ENCODE measurements at places on chromosomes 3 and 15.

DNA sequence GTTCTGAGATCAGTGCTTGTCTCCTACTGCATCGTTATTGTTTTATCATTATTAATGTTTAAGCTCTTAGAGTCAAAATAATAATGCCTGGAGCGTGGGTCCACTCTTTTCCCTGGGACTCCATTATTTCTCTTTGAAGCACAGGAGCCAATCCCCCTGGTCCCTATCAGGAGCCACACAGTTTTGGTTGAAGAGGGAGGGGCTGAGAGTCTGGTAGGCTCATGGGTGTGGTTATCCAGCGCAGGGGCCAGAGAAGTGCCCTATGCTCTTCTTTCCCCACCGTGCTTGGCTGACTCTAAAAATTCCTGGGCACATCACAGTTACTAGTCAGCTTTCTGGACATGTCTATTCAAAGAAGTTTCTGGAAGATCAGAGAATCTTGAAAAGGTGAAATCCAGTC, 121.5 kb downstream of the DNAJB8 start:
- DNase-seq = no peak

- DNase-seq = no peak
These were observed 1.8 kb upstream of the TGFBR2 start for GRCh38 chr3:30604558-30604957.

DNA sequence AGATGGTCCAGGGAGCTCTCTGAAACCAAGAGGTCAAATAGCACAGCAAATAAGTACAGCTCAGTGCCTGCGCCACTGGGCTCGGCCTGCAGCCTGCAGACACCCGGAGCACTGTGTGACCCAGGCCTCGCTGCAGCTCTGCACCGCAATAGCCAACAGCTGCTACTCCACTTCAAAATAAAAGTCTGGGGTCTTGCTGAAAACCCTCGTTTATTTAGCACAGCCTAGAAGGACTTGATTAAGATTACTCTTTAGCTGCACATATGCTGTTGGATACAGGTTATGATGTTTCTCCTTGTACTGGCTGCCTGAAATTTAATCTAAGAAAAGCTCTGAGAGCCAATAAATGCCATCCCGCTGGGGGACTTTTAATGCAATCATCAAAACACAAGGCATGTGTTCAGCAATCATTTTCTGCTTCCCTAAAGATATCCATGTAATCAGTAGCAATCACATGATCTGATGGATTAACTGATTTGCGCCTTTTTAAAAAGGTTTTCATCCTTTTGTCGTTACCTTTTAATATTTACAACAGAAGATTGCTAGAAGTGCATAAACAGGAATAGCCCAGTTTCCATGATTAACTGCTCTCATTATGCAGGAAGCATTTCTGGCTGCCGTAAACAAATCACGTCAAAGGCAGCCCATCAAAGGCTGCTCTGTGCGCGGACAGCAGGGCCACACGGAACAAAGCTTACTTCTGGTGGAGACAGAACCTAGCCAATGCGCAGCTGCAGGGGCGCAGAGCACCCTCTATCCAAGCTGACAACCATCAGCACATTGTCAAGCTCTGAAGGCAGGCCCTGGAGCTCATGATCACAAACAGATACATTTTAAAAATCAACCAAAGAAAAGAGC, 58.8 kb downstream of the CLASP2 start:
- DNase-seq = peak; percentile 48

DNA sequence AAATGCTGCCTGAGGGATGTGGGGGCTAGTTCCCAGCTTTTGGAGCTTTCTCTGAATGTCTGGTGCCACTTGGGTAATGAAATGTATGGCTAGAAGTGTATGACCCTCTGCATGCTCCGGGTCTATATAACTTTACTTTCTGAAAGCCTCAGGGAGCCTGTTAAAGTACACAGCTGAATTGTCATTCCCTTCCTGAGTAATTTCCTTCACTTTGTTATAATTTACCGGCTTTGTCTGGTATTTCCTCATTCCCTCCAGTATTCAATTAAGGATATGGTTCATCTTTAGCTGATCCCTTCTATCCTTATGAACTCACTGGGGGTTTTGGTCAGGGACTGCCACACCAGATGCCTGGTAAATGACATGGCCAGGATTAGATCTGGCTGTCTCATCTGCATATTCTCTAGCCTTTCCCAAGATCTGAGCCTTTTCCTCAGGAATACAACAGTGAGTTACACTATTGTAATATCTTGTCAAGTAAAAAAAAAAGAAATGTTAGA, 620.3 kb downstream of the ZPLD1 start:
- no peak for DNase-seq

GRCh38 chr3:56115199-56115598, 353.1 kb downstream of the ERC2 start:
- DNase-seq = no peak

- no peak for DNase-seq
These were observed 1154.3 kb downstream of the ROBO1 start for GRCh38 chr3:78613421-78613879.

DNA sequence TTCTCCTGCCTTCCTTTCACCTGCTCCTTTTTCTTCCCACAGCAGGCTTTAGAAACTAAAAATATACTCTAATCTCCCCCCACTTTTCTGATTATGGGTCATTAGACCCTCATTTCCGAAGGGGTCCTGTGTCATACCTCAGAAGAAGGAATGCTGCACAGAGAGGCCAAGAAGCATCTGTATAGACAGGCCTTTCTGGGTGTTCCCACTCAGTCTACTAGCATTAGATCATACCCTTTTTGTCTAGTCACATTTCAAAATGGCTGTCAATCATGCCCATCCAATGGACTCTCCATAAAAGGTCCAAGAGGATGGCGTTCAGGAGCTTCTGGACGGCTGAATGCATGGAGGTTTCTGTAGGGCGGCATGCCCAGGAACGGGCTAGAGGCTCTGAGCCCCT, 192.2 kb downstream of the SUCLG2 start:
- peak; percentile 34 for DNase-seq

DNA sequence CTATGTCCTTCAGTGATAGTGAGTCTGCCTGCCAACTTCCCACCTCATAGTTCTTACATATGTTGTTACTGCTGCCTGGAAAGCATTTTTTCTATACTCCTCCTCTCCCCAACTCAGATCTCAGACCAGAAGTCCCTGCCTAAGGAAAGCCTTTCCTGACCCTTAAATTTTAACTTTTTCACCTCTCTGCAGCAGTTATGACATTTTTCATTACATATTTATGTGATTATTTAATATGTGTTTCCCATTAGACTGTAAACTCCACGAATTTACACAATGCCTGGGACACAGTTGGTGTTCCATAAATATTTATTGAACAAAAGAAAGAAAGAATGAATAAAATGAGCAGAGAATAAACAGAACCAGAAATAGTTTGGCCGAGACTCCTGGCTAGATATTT, 125.5 kb downstream of the MITF start:
- no peak for DNase-seq

DNA sequence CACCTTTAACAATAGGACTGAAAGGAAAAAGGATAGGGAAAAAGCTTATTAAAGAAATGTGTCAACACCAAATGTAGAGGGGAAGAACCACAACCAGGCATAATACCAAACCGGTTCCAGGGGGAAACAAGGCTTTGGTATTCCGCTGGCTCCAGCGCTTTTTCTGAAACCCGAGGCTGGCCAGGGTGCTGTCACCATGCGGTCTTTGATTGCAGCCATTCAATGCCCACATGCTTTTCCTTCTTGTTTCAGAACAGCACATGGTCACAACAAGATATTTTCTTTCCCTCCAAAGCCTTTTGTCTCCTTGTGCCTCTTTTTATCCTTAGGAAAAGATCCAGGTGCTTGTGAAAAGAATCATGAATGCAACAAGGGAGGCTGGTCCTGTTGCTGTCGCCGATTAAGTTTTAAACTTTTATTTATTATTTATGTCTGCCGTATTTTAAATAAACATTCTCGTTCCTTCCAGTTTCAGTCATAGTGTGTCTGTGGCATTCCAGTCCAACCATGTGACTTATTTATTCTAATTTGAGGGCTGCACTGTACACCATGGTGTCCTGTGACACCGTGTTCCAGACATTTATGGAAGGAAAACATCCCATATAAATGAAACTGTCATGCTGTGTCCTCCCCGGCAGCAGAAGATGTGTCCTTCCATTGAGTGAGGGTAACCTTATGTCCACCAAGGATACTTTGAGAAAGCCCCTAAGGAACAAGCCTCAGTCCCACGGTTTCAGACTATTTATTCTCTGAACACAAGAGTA, 41.1 kb downstream of the CCK start:
- no peak for DNase-seq

DNA sequence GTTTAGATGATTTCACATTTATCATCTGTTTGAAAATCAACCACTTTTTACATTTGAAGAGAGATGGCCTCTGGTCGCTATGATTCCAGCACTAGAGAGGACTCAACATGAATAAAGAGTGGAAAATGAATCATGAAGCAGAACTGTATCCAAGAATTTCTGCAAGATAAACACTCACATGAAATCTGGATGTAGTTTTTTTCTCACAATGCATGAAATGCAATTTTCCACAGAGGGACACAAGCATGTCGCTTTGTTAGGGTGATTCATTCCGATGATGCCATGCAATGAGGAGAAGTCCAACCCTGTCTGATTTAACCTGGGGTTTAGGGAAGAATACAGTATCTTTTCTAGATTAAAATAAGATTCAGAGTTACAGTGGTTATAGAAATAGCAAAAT, 50.4 kb upstream of the ADCY5 start:
- DNase-seq = no peak

GRCh38 chr3:129857899-129858298, 35.6 kb downstream of the TMCC1 start:
- DNase-seq = no peak

- DNase-seq = no peak
These were observed 5.5 kb downstream of the CCPG1 start for GRCh38 chr15:55402707-55403106.

- DNase-seq = no peak
These were observed 12.0 kb downstream of the PIERCE2 start for GRCh38 chr15:55420171-55420866.

DNA sequence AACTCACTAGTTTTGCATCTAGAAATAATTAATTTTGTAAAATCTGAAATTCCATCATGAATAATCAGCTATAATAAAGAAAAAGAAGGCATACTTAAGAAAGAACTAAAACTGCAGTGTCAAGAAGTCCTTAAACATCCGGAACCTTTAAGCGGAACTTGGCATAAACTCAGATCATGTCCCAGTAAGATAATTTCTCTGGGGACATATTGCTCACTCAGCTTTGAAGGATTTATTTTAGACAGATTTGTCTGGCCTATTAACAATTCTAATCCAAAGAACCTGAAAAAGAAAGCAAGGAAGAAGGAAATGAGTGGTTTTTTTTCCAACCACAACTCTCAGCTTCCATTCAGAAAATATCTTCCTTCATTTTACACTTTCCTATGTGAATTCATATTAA, 850.3 kb downstream of the ROBO1 start:
- no peak for DNase-seq

DNA sequence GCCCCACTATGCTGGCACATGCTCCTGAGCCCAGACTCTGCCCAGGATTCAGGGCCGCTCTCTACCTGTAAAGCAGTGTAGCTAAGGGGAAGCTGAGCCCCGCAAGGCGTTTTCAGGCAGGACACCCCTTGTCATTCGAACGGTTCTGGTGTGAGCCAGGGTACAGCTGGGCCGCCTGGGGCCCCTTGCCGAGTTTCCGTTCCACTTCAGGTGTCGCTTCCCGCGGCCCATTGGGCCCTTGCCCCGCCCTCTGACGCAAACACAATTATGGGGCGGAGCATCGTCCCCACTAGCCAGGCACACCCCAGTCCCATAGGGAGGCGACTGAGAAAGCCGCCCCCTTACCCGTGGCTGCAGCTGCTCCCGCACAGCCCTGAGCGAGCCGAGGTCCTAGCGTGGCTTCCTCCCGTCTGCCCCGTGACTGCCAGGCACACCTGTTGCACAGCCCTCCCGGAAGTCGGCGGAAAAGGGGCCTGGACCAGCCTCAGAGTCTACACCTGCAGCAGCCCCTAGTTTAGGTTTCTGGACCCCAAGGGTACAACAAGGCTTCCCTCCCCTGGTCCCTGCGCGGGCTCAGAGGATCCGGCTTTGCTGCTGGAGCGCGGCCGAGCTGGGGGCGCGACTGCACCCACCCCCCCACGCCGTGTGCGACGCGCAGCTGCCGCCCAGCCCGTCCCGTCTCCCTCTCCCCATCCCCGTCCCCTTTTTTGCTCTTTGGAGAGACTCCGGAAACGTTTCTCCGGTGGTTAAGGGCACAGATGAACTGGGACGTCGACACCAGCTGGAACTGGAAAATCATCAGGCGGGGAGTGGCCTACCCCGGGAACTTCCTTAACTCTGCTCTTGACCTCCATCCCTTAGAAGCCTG, at the start of gene PLSCR2:
Gene PLSCR2 (minus strand): TSS at position 412 of the 868 bp plus-strand sequence. CDS start 9,657 bp downstream, outside the sequence.
- DNase-seq = no peak

DNA sequence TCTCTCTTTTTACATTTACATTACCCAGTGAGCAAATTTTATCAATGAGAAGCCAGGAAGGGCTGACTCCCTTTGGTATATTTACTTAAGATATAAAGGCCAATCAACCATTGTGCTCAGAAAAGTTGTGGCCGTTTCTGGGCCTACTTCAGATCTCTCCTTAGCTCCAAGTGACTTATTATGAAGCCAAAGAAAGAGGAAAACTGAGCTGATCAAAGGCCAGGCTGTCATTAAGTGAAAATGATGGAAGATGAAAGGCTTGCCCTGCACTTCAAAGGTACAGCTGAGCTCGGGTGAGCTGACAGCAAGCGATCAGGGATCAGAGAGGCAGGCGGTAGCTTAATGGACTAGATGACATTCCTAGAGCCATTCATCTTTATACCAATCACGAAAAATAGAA, 24.8 kb downstream of the VGLL4 start:
- no peak for DNase-seq

GRCh38 chr3:14129296-14129695, 4.4 kb downstream of the TMEM43 start:
- DNase-seq = no peak

DNA sequence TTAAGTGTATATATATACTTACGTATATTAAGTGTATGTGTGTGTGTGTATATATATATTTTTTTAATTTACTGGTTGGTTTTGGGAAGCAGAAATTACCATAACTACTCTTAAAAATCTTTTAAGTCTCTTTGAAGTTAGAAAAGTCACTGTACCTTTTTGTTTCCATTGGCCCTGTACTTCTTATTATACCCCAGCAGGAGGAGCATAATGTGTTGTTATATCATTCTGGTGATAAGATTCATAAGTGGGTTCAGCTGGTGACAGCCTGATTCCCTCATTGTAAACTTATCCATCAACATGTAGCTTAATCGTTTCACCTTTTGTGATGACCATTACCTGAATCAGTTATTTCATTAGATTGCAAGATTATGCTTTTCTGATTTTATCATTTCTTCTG, 30.8 kb downstream of the MLH1 start:
- DNase-seq = no peak

- no peak for DNase-seq
These were observed 90.9 kb upstream of the RNU6-1 start for GRCh38 chr15:67930720-67931119.

Data from foreskin keratinocyte (primary cell).